ENCODE measurements at places on chromosomes 11 and 22.

GRCh38 chr22:25404556-25404927 is 159.9 kb upstream of the GRK3 start:
- peak overlapping the region; percentile 25 for H3K4me3 ChIP-seq
- H3K4me1 ChIP-seq: peaks cover 44% of the 10 kb centered on the region
- DNase-seq: no peak

DNA sequence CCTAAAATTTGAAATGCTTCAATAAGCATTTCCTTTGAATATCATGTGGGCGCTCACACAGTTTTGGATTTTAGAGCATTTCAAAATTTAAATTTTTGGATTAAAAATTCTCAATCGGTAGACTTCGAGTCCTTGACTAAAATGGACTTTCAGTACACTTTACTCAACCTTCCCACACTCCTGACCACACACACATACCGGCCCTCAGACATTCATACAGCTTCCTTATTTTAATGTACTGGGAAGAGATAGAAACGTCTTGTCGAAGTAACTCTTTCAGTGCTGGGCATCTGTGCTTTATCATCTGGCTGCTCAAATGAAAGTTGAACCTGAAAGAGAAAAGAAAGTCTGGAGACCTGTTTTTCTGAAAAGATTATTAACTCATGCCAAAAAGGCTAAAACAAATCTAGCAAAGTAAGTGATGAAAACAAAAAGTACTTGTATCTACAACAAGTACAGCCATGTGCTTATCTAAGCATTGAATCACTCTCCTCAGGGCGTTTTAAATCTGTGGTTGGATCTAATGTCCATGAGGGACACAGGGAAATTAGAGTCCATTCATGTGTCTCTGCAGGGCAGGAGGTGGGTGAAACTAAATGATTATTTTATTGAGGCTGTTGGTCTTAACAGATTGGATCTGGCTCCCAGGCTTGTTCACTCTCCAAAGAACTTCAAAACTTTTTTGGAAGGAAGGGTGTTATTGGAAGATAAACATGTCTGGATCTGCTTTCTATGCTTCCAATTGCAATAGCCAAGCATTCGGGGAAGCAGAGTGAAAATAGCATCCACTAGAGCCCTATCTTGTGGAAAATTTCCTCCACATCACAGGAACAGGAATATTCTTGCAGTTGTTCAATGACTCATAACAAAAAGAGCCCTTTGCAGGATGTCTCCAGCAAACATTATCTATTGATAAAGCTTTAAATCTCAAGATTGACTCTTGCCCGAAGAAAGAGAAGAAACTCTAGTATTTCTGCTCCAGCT is 47.0 kb downstream of the CARD18 start:
- no peak overlapping the region for H3K27ac ChIP-seq
- H3K36me3 ChIP-seq: no peaks in the 10 kb centered on the region
- H3K4me1 ChIP-seq: no peaks in the 10 kb centered on the region
- DNase-seq: no peak

DNA sequence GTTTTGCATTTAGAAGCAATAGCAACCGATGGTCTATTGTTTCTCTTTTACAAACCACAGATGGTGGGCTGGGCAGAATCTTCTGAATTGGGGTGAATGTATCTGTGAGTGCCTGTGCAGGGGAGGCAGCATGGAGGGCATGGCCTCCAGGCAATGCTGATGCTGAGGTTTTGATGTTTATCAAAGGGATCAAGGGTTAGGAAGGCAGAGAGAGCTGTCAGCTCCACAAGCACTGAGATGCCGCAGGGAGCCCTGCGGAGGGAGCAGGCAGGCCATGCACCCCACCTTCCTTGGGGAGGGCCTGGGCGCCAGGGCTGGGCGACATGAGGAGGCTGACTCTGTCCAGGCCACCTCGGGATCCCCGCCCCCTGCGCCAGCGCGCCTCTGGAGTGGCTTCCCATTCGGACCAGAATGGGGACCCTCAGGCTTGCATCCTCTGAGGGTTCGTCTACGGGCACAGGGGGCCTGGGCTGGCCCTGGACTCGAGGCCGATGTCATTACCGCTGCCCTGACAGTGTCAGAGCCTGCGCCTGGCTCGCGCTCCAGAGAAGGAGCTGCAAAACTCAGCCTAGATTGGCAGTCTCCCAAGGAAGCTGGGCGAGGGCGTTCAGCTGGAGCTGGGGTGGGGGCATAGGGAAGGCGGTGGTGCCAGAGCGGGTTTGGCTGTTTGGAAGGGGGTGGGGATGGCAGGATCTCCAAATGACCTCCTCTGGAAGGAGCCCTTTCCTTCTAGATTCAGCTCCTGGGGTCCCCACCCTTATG is 13.9 kb upstream of the TH start:
- H3K27ac ChIP-seq: no peak overlapping the region
- no peaks in the 10 kb centered on the region for H3K36me3 ChIP-seq
- H3K27me3 ChIP-seq: peaks cover 5% of the 10 kb centered on the region
- no peak overlapping the region for H3K4me3 ChIP-seq
- H3K4me1 ChIP-seq: peaks cover 4% of the 10 kb centered on the region

DNA sequence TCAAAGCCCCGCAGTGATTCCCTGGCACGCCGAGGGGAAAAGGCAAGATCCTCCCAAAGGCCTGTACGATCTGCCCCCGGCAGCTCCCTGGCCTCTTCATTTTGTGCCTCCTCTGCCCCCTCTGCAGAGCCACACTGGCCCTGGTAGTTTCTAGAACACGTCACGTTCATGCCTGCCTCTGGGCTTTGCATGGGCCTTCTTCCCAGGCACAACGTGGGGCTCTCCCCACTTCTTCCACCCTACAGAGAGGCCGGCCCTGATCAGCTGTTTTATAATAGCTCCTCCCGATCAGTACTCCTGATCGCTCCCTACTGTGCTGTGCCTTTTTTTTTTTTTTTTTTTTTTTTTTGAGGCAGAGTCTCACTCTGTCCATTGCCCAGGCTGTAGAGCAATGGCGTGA is 78.4 kb downstream of the PTPRJ start:
- no peak for DNase-seq
- H3K27me3 ChIP-seq: no peaks in the 10 kb centered on the region
- peaks cover 9% of the 10 kb centered on the region for H3K4me1 ChIP-seq
- no peak overlapping the region for H3K4me3 ChIP-seq
- no peak overlapping the region for H3K27ac ChIP-seq

- no peak overlapping the region for H3K4me3 ChIP-seq
- no peak overlapping the region for H3K27ac ChIP-seq
- H3K4me1 ChIP-seq: no peaks in the 10 kb centered on the region
- DNase-seq: peak; percentile 74
Measured at GRCh38 chr22:37077802-37078448, 26.4 kb downstream of the KCTD17 start.

DNA sequence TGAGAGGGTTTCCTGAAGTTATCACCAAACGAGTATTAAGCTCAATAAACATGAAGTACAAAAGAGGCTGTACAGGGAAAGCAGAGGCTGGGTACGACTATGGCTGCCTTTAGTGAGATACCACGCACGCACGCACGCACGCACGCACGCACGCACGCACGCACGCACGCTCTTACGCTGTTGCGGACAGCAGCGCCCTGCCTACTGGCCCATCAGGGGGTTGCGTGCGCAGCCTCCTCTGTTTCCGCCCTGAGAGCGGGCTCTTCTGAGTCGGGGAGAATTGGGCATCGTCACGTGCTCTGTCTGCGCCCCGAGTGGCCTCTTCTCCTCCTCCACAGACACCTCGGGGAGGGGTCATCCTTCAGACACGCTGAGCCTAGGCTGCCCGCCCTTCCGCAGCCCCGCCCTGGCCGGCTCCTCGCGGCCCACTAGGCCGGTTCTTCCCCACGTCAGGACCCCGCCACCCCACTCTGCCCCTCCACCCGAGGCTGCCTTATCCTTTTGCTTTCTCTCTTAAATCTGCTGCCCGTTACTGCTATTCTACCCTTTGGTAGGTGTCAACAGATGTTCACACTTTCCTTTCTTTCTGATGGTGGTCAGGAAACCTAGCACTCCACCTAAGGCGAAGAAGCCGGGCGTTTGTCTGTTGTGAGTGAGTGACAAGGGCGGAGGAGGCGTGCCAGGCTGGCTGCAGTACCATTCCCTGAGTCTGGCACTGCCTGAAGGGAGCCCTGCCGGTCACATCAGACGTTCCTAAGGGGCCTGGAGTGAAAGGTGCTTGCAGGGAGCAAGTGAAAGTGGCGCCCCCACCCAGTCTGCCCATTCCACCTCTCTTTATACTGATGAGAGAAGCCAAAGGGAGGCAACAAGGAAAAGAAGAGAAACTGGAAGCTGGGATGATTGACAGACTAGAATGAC is 300.4 kb upstream of the B3GAT1 start:
- H3K4me3 ChIP-seq: no peak overlapping the region
- no peaks in the 10 kb centered on the region for H3K27me3 ChIP-seq
- no peak overlapping the region for H3K27ac ChIP-seq
- H3K4me1 ChIP-seq: no peaks in the 10 kb centered on the region
- DNase-seq: no peak
- no peaks in the 10 kb centered on the region for H3K36me3 ChIP-seq

- H3K4me1 ChIP-seq: no peaks in the 10 kb centered on the region
- H3K4me3 ChIP-seq: no peak overlapping the region
- no peaks in the 10 kb centered on the region for H3K27me3 ChIP-seq
Measured at GRCh38 chr11:102783720-102784119, 3.3 kb upstream of the MMP10 start.

- no peaks in the 10 kb centered on the region for H3K4me1 ChIP-seq
- DNase-seq: no peak
- no peak overlapping the region for H3K4me3 ChIP-seq
- H3K36me3 ChIP-seq: peaks cover 4% of the 10 kb centered on the region
- no peaks in the 10 kb centered on the region for H3K27me3 ChIP-seq
Measured at GRCh38 chr22:44730022-44730393, 22.4 kb upstream of the ARHGAP8 start.

DNA sequence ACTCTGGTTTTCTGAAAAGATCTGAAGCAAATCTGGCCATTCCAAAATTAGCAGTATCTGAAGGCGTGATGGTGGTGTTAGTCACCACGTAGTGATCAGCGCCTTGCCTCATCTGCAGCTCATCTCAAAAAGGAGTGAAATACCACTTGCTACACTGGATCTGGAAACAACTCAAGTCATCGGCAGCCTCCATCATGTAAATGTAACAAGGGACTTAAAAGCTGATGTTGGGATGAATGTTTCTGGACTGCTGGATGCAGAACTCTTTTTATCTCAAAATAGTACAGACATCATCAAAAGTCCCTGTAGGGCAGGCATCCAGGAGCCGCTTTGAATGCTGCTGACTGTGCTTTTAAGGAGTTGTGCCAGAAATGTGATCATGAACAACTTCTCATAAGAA is 14.1 kb upstream of the APLP2 start:
- H3K36me3 ChIP-seq: no peaks in the 10 kb centered on the region
- peaks cover 3% of the 10 kb centered on the region for H3K4me1 ChIP-seq
- H3K4me3 ChIP-seq: no peak overlapping the region

DNA sequence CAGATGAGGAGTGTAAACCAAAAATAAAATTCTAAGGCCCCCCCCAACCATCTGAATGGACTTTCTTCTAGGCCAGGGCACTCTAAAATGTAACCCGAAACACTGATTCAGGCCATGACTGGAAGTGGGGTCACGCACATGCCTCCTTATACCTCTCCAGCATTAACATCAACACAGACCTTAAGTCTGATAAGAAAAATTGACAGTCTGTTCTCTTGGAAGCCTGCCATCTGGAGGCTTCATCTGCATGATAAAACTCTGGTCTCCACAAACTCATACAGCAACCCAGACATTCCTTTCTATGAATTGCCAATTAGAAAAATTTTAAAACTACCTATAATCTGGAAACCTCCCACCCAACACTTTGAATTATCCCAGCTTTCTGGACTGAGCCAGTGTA is 3.9 kb upstream of the SERGEF start:
- H3K27ac ChIP-seq: no peak overlapping the region
- H3K27me3 ChIP-seq: no peaks in the 10 kb centered on the region
- H3K36me3 ChIP-seq: no peaks in the 10 kb centered on the region
- no peak for DNase-seq

DNA sequence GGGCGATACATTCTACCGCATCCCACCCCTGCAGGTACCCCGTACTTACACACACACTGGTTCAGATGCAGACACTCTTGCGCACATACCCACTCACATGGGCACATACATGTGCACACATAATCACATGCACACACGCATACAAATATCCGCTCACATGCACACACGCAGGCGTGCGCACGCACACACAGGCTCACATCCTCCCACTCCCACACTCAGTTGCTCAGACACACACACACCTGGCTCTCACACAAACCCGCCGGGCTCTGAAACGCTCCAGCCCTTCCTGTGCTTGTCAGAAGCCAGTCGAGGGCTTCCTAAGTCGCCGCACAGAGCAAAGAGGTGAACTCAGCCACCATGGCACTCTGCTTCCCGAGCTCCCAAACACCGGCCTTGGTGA is 164.5 kb downstream of the CRYBB2 start:
- H3K4me3 ChIP-seq: no peak overlapping the region
- H3K27me3 ChIP-seq: no peaks in the 10 kb centered on the region
- no peaks in the 10 kb centered on the region for H3K36me3 ChIP-seq
- peaks cover 9% of the 10 kb centered on the region for H3K4me1 ChIP-seq
- no peak for DNase-seq

- H3K36me3 ChIP-seq: no peaks in the 10 kb centered on the region
- peak overlapping the region; percentile 12 for H3K27ac ChIP-seq
- no peak for DNase-seq
- peaks cover 24% of the 10 kb centered on the region for H3K4me1 ChIP-seq
Measured at GRCh38 chr22:37842015-37842793, 1.9 kb downstream of the ANKRD54 start.

GRCh38 chr11:10350334-10350733 is 45.5 kb downstream of the ADM start:
- H3K36me3 ChIP-seq: no peaks in the 10 kb centered on the region
- no peak overlapping the region for H3K4me3 ChIP-seq
- no peak for DNase-seq
- H3K4me1 ChIP-seq: peaks cover 10% of the 10 kb centered on the region

- no peaks in the 10 kb centered on the region for H3K36me3 ChIP-seq
- H3K4me1 ChIP-seq: peaks cover 34% of the 10 kb centered on the region
- H3K27ac ChIP-seq: peak overlapping the region; percentile 59
- peak overlapping the region; percentile 62 for H3K4me3 ChIP-seq
- no peaks in the 10 kb centered on the region for H3K27me3 ChIP-seq
Measured at GRCh38 chr11:128904656-128905344, 13.6 kb downstream of the KCNJ5 start.

DNA sequence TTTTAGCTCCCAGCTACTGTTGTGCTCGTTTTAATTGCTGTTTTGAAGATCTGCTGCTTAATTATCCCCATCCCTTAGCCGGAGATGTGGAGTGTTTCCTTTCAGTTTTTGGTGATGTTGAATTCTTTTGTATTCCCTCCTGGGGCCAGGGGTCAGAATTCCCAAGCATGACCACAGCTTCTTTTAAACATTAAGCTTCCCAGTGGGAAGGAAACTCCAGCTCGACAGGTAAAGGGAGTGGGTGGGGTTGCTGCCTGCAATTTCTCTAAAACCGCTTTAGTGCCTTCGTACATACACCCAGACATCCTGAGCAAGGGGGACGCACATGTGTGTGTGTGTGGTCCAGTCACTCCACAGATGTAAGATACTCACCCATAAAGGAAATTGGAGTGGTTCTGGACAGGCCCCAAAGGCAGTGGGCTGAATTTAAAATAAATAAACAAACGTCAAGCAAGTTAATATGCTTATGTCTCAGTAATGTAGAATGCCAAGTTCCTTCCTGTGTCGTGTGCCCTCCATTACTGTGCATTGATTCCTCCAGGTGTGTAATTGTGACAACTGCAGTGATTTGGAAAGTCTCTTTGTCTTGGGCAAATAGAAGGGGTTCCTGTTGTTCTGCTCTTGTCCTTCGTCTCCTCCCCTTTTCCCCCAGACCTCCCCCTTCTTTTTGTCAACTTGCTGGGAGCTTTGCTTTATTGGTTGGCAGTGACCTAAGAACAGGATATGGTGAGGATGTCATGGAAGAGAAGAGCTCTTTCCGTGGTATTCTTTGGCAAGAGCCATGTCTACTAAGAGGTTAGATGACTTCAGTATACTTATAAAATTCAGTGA is 19.2 kb upstream of the ADSL start:
- H3K4me1 ChIP-seq: no peaks in the 10 kb centered on the region

Data from adrenal gland (tissue), 19 donors.